ENCODE measurements at places on chromosomes 6 and 20.
A peak's percentile ranks its signal among the peaks of the same experiment; 100 is the strongest.

- ATAC-seq, result no peak
Measured at GRCh38 chr6:21946298-21946783, 350.5 kb downstream of the PRL start.

GRCh38 chr6:40395066-40395697, 192.0 kb downstream of the LRFN2 start:
- no peak for ATAC-seq

GRCh38 chr6:24694198-24694597, 24.8 kb downstream of the C6orf62 start:
- no peak for ATAC-seq

- no peak for ATAC-seq
Measured at GRCh38 chr6:46012834-46013233, 2.8 kb downstream of the CLIC5 start.

DNA sequence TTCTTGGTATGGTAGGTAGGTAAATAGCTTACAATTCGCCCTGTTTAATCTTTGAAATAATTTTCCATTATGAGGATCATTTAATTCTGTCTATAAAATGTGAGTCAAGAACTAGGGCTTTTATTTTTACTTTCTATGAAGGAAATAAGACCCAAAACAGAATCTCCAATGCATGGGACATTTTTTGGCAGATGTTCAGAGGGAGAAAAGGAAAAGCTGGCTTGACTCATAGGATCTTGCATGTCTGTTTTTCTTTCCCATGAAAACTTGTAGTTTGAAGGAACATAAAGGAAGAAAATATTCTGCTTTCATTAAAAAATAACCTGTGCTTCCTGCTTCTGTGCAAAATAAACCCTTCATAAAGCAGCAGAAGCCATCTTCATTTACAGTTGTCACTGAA, 143.1 kb upstream of the INSM1 start:
- ATAC-seq, result no peak

DNA sequence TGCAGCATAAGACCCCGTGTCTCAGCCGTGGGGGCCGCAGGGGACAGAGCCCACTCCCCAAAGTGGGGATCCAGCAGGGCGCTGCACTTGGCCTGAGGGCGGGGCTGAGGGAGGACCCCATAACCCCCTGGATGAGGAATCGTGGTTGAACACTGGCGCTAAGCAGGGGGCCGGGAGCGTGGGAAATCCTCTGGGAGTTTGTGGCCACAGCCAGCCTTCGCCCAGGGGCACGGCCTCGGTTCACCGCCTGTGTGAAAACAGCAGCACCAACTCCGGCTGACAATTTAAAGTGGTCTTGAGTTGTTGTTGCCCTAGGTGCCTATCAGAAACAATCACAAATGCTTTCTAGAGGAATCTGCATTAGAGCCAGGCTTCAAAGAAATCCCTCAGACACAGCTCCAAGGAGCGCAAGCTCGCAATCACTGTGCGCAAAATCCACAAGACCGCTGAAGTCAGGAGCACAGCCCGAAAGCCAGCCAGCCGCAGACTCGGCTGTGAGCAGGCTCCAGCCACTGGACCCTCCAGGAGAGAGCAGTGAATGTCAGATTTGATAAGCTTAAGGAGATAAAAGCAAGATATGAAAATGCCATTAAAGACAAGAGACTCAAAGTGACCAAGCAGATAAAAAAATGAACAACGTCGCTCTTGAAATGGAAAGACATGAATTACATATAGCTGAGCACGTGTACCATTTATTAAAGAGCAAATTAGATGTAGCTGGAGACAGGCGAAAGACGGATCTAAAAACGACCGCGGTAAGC, 10.9 kb upstream of the RPS6KA2 start:
- ATAC-seq, result peak; percentile 35

DNA sequence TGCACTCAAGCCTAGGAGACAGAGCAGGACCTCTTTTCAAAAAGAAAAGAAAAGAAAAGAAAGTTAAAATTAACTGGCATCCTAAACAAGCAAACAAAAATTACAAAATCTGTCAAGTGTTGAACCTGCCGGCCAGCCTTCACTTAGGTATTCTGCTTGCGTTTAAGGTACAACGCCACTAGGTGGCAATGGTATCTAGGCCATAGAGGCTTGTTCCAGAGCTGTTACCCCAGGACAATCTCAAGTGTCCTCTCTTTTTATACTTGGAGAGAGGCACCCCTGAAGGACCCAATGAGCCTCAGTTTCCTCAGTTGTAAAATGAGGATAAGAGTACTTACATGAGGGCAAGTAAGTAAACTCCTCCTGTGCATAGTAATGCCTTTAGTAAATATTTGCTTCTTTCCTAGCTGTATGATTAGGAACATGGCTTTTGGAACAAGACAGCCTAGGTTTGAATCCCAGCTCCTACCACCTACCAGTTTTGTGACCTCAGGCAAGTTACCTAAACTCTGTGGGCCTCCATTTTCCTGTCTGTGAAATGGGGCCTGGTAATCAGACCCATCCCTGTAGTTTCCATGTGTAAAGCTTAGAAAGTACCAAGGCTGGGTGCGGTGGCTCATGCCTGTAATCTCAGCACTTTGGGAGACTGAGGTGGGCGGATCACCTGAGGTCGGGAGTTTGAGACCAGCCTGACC, 5.8 kb upstream of the PACSIN1 start:
- peak; percentile 10 for ATAC-seq

DNA sequence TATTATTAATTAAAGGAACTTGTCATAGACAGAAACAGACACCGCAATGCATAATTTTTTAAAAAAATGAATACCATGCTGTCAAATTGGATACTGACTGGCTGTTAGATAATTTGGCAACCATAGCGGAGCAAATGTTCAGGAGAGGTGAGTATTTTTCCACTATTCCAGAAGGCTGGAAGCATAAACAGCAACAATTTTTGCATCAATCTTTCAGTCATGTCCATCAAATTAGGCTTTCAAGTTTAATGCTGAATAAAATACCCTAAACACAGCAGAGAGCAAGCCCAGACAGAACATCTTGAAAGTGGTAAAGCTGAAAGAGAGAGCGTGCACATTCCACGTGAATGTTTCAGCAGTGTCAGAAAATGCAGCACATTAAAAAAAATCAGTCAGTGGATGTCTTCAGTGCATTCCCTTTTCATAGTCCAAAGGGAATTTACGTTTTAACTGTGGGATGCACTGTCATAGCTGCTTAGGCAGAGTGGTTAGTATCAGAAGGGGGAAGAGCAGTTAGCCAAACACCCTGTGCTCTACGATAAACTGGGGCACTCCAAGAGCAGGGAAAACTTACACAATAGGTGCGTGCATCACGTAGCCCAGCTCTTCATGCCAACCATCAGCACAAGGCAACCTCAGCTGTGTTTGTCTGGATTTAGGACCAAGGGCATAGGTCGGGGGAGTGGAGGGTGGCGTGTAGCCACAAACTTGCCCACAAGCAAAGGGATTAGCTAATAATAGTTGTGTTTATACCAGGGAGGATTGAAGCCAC, 116.2 kb upstream of the STMND1 start:
- ATAC-seq, result peak; percentile 51

- no peak for ATAC-seq
Measured at GRCh38 chr6:55528624-55529023, 50.4 kb downstream of the HMGCLL1 start.

GRCh38 chr6:53746442-53747103, 48.2 kb upstream of the LRRC1 start:
- ATAC-seq, result no peak

DNA sequence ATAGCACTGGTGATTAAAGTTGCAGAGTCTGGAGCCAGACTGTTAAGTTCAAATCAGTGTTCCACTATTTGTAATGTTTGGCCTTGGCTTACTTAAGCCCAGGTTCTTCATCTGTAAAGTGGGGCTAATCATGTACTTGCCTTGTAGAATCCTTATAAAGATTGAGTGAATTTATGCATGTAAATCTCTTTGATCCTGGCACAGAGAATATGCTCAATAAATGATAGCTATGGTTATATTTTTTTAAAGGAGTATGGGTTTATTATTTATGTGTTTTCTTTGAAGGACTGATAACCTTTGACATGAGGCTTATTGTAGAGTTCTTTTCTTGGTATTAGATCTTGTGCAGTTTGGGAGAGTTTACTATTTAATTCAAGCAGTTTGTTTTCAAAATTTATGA, 89.5 kb downstream of the CDKAL1 start:
- ATAC-seq, result no peak

GRCh38 chr20:1062334-1063010, 55.9 kb upstream of the PSMF1 start:
- ATAC-seq, result no peak

DNA sequence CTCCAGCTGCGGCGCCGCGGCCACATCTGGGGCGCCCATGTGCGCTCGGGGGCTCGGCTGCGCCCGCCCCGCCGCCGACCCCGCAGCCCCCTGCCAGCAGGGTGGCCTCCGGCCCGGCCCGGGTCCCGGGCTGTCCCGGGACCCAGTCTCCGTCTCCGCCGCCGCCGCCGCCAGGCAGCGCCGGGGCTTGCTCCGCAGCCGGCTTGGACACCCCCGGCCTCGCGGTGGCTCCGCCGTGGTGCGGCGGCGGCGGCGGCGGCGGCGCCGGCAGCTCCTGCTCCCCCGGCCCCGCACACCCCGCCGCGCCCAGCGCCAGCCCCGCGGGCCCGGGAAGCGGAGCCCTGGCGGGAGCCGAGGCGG, 219 bp downstream of the ISM1 start:
- ATAC-seq, result peak; percentile 34

GRCh38 chr20:46893877-46894578, 615 bp upstream of the EYA2 start:
- ATAC-seq, result no peak

DNA sequence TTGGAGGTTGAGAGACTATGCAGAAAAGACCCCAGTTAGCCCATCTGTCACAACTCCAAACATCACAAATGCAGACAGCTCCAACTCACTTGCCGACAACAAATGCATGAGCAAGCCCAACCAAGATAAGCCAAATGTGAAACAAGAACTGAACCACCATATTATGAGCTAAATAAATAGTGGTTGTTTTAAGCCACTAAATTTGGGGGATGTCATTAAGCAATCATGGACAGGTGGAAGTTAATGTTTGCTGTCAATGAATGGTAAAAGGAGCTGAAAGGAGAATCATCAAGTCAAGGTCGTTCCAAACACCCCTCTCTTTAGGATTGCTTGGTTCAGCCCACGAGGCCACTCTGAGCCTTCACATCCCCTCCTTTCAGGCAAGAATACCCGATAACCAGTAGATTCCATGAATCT, 71.2 kb upstream of the PLCB4 start:
- no peak for ATAC-seq

DNA sequence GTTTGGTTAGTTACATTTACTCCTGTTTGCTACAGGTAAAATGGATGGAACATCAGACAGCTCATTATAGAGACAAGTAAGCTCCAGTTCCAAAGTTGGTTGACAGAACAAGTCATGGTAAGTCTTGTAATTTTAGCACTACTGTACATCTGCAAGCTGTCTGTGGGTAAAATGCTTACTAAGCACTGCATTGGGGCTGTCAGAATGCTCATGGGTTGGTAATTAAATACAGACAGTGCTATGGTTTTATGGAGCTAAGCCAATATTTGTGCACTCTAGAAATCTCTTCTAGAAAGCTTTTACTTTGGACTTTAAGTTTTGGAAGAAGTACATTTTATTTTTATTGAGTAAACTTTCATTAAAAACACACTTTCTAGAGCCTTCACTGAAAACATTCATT, 419.2 kb upstream of the MMS22L start:
- peak; percentile 84 for ATAC-seq

DNA sequence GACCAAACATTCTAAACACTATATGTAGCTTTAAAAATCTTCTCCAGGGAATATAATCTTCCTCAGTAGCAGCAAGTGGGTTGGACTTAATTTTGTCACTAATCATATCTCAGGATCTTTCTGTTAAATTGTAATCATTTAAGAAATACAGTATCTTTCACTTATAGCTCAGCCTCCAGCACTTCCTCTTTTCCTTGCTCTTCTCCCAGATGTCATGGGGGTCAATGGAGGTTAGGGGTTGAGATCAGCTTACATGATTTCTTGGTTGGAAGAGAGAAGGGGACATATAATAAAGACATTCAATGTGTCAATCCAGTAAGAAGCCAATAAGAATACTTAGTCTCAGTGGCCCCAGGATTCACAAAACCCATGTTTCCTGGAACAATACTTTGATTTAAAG, 15.7 kb upstream of the REPS1 start:
- no peak for ATAC-seq

DNA sequence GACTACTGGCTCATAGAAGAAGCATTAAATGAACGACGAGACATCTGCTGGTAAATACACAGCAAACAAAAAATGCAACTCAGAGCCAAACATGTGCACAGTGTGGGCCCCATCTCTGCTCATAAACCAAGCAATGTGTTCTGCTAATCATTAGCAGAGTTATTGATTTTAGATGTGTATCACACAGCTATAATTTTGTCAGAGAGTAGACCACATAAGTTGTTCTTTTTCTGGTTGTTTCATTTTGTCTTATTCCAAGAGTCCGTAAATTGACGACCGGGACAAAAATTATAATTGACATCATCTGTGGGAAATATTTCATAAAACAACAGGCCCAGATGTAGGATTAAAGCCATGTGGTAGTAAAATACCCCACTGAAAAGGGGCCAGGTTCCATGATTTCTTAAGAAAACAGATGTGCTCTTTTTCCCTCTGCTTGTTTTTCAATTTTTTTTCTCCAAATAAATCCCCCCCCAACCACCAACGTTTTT, 423.6 kb downstream of the HAO1 start:
- no peak for ATAC-seq

DNA sequence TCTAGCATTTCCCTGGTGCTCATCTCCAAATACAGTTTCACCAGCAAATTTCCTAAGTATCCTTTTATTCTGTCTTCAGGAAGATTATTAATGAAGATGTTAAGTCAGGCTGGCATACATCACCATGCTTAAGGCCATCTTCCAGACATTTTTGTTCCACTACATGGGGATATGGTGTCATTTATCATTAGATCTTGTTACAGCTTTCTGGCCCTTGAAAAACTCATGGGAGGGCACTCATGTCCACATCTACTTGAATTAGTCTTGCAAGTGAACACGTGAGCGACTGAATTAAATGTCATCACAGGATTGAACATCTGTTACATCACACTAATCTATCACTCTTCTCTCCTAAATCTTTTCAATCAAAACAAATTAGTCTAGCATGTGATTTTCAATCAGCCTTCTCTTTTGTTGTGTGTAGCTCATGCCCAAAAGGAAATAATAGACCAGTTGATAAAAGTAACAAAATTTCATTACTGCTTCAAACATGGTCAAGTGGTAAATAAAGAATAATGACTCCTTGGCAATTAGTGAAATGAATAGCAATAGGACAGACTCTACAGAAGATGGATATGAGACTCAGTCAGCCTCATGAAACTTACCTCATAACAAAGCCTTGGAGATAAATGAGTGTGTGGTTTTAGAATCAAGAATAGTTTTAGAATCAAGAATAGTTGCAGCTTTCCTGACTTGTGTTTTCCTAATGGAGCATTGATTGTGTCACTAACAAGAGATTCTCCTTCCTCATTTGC, 80.5 kb downstream of the MTFR2 start:
- ATAC-seq, result peak; percentile 87

DNA sequence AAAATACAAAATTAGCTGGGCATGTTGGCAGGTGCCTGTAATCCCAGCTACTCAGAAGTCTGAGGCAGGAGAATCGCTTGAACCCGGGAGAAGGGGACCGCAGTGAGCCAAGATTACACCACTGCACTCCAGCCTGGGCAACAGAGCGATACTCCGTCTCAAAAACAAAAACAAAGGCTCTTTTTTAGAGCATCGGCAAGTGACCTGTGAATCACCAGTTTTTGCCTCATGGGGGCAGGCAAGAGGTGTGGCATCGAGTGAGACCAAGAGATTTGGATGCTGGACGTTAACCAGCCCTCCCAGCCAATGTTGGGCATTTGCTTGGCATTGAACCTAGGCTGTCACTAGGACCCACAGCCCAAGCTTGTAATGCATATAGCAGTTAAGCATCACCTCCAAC, 14.6 kb upstream of the CDK5RAP1 start:
- ATAC-seq, result peak; percentile 58

GRCh38 chr6:129015721-129016120, 132.8 kb downstream of the LAMA2 start:
- no peak for ATAC-seq
